ENCODE measurements at places on chromosomes 7 and 10. TPM values are rescaled to one million over a fixed set of nuclear protein-coding genes. Genes with fewer than 3 reads are reported as not detected.
A peak's percentile ranks its signal among the peaks of the same experiment; 100 is the strongest.

DNA sequence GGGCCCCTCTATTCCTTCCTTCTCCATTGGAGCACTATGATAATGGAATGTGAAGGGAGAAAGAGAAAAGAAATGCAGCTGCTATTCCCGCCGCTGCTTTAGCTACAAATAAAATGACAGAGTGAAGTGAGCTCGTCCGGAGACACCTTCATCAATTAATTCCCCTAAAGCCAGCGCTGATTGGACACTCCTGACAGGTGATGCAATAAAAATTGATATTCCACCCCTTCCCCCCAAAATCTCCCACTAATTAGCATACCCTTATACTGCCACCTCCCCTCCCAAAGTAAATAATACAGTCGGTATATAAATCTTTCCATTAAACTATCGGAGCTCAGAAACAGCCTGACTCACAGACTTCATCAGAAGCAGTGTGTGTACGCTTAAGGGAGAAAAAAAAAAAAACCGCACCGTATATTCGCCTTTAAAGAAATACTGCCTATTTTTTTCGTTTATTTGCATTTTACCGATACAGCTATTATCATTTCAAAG is 7.3 kb downstream of the SKIDA1 start:
- H3K27me3 ChIP-seq = peaks cover 70% of the 10 kb centered on the region
- H3K36me3 ChIP-seq = no peaks in the 10 kb centered on the region
- H3K4me1 ChIP-seq = peaks cover 34% of the 10 kb centered on the region
- no peak for DNase-seq

Gene SDK1
- 0.25 TPM for total RNA-seq

- H3K4me3 ChIP-seq = no peak overlapping the region
- H3K27me3 ChIP-seq = peaks cover 1% of the 10 kb centered on the region
- no peak overlapping the region for H3K27ac ChIP-seq
- H3K36me3 ChIP-seq = no peaks in the 10 kb centered on the region
These were observed 25.6 kb upstream of the SOSTDC1 start for GRCh38 chr7:16491148-16491547.

- DNase-seq = no peak
- H3K27me3 ChIP-seq = no peaks in the 10 kb centered on the region
- H3K36me3 ChIP-seq = peaks cover 47% of the 10 kb centered on the region
- peak overlapping the region; percentile 96 for H3K27ac ChIP-seq
These were observed 122.0 kb downstream of the TRRAP start for GRCh38 chr7:99000196-99000903.

Gene NME8
- total RNA-seq = not detected

GRCh38 chr7:132560825-132561529 is 15.3 kb downstream of the PLXNA4 start:
- no peak overlapping the region for H3K27ac ChIP-seq
- peaks cover 4% of the 10 kb centered on the region for H3K4me1 ChIP-seq
- peaks cover 12% of the 10 kb centered on the region for H3K27me3 ChIP-seq
- peak; percentile 32 for DNase-seq
- H3K36me3 ChIP-seq = no peaks in the 10 kb centered on the region

Gene FAM13C
- not detected for total RNA-seq

DNA sequence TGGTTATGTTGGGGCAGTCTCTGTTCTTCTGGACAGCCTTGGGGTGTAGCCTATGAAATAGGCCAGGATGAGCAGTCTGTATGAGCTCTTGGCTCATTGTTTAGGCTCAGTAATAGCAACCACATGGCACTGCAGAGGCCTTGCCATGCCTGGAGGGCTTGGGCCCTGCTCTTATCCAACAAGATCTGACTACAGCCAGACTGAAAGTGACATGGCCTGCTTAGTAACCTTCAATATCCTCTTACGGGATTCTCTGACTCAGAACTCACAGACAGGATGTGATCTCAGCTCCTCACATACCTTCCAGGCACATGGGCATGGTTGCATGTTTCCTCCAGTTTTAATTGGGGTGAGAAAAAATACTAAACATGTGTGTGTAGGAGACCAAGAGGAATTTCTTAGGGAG is 289.3 kb downstream of the PTEN start:
- peak overlapping the region; percentile 89 for H3K27ac ChIP-seq
- peaks cover 15% of the 10 kb centered on the region for H3K4me1 ChIP-seq

DNA sequence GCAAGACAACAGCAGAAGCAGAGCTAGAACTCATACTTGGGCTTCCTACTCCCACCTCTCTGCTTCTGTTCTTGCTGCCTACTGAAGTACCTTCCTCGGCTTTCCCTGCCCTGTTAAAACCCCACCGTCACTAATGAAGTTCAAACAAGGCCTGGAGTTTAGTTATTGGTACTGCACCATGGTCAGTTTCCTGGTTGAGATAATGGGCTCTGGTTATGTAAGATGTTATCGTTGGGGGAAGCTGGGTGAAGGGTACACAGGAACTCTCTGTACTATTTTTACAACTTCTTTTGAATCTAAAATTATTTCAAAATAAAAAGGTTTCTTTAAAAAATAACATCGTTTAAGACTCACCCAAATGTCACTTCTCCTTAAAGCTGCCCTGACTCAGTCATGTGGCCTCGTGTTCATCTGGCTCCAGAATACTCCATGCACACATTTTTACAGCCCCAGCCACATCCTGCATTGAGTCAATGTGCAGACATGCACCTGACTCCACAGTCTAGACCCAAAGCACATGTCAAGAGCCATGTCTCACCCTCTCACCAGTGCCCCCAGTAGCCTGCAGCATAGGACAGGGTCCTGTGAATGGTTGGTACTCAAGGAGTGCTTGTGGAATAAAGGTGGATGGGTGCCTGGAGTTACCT is 36.9 kb upstream of the AQP1 start:
- no peaks in the 10 kb centered on the region for H3K36me3 ChIP-seq
- no peaks in the 10 kb centered on the region for H3K4me1 ChIP-seq
- DNase-seq = no peak
- H3K27ac ChIP-seq = no peak overlapping the region

GRCh38 chr7:17105701-17106100 is 192.8 kb upstream of the AHR start:
- H3K4me1 ChIP-seq = peaks cover 3% of the 10 kb centered on the region
- no peak overlapping the region for H3K4me3 ChIP-seq
- H3K27me3 ChIP-seq = no peaks in the 10 kb centered on the region
- no peak overlapping the region for H3K27ac ChIP-seq
- no peaks in the 10 kb centered on the region for H3K36me3 ChIP-seq
- no peak for DNase-seq

Gene NPY
- not detected for total RNA-seq

DNA sequence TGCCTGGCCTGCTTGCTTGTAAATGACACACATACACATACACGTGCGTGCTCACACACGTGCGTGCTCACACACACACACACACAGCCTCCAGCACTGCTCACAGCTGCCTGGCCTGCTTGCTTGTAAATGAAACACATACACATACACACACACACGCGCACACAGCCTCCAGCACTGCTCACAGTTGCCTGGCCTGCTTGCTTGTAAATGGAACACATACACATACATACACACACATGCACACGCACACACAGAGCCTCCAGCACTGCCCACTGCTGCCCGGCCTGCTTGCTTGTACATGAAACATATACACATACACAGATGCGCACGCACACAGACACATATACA is 397.2 kb downstream of the PLXNA4 start:
- no peaks in the 10 kb centered on the region for H3K4me1 ChIP-seq
- no peak for DNase-seq
- H3K27ac ChIP-seq = no peak overlapping the region
- no peaks in the 10 kb centered on the region for H3K36me3 ChIP-seq
- no peak overlapping the region for H3K4me3 ChIP-seq

- H3K4me1 ChIP-seq = peaks cover 25% of the 10 kb centered on the region
- peak; percentile 15 for DNase-seq
- no peak overlapping the region for H3K4me3 ChIP-seq
- peaks cover 19% of the 10 kb centered on the region for H3K36me3 ChIP-seq
These were observed 2.9 kb downstream of the NUP205 start for GRCh38 chr7:135560631-135561030.

Gene SCIN
- total RNA-seq = not detected

DNA sequence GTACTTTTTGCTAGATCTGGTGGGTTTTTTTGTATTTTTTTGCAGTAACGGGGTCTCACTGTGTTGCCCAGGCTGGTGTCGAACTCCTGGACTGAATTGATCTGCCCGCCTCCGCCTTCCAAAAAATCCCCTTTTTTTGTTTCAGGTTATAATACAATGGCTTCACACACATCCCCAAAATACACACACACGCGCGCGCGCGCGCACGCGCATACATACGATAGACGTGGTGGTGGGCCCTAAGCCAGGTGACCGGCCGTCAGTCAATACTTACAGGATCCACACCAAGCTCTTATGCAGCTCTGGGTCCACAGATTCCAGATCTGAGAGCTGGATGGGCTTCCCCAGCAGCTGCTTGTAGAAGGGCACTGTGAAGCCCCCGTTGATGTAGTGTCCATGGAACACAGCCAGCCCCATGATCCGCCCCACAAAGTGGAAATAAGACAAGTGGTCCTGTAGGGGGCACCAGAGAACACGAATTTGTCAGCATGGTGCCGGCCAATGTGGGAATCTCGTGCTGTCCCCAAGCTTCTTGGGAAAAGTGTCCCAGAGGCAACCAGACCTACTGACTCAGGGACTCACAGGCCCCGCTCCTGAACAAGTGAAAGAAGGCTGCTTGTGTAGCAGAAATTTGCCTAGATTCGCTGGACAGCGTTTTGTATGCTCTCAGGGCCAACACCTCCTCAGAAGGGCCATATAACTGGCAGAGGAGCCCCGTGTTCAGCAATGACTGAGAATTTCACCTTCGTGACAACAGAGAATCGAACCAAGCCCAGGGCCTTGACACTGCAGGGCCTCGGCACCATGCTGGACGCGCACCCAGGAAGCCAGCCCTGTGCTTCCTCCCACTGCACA is 103.6 kb downstream of the SMURF1 start:
- peaks cover 35% of the 10 kb centered on the region for H3K36me3 ChIP-seq
- peak overlapping the region; percentile 59 for H3K27ac ChIP-seq
- H3K27me3 ChIP-seq = no peaks in the 10 kb centered on the region
- no peak overlapping the region for H3K4me3 ChIP-seq

DNA sequence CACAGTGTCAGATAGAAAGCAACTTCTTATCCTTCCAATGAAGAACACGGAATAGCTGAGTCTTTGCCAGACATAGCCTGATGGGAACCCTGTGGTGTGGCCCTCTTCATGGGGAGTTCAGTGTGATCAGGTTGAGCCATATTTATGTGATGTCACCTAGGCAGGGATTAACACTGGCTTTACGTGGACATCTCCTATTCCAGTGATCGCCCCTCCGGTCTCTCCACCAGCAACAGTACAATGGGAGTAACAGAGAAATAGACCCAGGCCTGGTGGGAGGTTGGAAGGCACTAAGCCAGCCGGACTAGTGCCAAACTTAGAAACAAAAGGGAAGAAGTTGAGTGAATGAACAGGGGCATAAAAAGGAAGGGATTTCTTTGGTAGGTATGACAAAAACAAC is 358.1 kb downstream of the PRPF18 start:
- no peak overlapping the region for H3K27ac ChIP-seq
- no peak for DNase-seq
- H3K36me3 ChIP-seq = no peaks in the 10 kb centered on the region
- H3K4me3 ChIP-seq = no peak overlapping the region
- peaks cover 3% of the 10 kb centered on the region for H3K4me1 ChIP-seq
- no peaks in the 10 kb centered on the region for H3K27me3 ChIP-seq
